ENCODE measurements at places on chromosomes 12 and 14. TPM values are rescaled to one million over a fixed set of nuclear protein-coding genes. Genes with fewer than 3 reads are reported as not detected.

DNA sequence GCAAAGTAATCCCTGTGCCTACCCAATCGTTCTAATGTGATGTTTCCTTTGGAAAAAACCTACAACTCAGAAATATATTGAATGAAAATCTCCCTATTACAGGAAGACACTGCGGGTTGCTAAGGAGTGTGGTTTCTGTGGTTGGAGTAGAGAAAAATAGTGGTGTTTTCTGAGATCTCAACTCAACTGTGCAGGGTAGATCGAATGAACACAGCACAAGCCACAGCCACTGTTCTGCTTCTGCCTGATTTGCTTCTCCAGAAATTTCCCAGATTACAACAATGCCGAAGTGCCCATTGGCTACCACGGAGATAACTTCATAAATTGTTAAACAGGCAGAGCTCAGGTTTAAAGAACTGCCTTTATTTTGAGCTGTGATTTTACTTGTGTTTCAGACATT is 480.4 kb downstream of the DIO2 start:
- no peak for DNase-seq

EFS gene
- total RNA-seq, result 7.0 TPM

DNA sequence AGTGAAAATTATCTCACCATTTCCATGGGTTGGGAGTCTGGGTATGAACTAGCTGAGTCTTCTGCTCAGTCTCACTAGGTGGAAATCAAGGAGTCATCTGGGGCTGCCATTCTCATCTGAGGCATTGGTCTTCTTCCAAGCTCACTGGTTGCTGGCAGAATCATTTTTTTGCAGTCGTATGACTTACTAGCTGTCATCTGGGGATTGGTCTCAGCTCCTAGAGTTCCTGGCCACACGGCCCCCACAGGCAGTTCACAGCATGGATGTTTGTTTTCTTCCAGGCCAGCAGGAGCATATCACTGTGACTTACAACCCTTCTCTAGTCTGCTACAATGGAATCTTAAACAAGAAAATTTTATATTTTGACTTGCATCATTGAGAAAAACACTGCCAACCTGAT is 18.6 kb upstream of the OR10AD1 start:
- DNase-seq, result no peak

TOX4 gene
- total RNA-seq, result 52.2 TPM

DNA sequence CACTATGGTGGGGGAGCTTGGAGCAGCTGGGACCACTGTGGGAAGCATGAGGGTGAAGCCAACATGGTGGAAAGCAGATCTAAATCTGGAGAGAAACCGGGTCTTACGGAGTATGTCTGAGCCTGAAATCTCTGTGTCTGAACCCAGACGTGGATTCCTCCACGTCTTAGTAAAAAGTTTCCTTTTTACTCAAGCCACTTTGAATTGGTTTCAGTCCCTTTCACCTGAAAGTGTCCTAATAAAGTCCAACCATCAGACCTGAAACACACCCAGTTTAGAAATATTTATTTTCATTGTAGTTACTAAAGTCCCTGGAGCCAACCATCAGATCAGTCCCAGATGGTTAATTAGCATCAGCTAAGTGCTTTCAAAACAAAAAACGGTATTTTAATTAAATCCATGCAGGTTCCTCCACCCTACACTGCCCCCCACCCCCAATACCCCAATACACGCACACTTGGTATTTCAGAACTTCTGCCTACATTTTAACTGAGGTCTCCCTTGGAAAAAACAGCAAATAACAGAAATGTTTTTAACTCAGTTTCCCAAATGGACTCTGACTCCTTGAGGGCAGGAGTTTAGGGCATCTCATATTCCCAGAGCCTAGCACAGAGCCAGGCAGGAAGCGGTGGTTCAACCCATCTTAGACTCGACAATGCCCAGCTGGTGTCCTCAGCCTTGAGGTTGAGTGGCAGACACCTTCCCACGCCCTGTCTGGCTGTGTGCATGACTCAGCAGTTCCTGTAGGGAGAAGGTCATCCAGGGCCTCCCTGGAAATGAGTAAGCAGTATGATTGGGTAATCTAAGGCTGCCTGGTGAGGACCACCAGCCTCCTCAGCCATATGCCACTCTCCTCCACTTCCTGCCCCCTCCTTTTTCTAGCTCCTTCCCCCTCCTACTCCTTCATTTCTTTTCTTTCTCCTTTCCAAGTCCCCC is 175.8 kb downstream of the TTC8 start:
- no peak for DNase-seq

DNA sequence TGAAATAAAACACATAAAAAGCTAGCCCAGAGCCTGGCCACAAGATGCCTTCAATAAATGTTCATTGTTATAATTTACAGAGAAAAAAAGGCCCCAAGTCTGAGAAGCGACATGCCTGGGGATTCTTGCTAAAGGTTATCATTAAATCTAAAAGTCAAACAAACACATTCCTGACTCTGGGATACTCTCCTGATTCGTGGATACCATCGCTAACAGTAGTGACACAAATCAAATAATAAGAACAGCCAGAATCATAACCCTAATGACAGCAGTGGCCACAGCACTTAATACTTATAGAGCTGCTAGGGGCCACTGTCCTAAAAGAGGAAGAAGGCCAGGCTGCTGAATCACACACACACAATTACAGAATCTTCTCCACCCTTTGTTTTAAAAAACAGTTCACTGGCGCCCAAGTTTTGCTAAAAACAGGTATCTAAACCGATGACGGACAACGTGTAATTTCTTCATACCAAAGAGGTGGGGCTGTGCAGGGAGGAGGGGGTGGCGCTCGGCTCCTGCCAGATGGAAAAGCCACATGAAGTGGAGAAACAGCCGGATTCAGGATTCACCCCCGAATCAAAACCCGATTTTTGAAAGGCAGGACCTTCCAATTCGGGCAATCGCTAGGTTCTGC is 1.2 kb downstream of the CLIP1 start:
- no peak for DNase-seq

- DNase-seq, result no peak
Observed at GRCh38 chr12:97936165-97936564, 473.6 kb downstream of the RMST start.

- no peak for DNase-seq
Observed at GRCh38 chr14:72443256-72443655, 450.6 kb downstream of the DPF3 start.

DNA sequence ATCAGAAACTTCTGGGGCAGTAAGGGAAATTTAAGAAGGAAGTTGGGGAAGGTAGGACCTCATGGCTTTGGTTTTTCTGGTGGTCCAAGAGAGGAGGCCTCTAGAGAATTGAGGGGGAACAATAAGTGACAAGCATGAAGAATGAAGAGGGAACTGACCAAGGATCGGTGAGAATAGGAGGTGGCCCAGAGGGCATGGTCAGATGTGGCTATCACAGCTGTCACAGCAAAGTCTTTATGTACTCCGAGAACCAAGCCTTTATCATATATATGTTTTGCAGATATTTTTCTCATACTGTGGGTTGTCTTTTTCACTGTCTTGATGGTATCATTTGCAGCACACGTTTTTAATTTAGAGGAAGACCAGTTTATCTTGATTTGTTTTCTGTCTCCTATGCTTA is 64.3 kb downstream of the PPP2R5C start:
- no peak for DNase-seq

DNA sequence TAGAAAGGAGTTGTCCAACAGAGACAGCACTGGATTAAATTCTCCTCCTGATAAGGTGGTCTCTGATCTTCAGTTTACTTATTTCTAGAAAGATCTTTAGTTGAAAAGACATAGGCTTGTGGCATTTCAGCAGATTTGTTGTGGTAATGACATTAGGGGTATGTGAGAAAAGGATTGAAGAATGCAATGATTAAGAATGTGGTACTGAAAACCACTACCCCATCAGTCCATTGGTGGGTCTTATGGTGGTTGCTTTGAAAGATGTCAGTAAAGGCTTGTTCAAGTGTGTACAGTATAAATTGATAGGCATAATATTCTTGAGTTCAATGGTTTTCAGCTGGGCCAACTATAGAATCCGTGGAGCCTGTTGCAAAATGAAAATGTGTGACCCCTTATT is 10.8 kb downstream of the PPFIBP1 start:
- no peak for DNase-seq

DNA sequence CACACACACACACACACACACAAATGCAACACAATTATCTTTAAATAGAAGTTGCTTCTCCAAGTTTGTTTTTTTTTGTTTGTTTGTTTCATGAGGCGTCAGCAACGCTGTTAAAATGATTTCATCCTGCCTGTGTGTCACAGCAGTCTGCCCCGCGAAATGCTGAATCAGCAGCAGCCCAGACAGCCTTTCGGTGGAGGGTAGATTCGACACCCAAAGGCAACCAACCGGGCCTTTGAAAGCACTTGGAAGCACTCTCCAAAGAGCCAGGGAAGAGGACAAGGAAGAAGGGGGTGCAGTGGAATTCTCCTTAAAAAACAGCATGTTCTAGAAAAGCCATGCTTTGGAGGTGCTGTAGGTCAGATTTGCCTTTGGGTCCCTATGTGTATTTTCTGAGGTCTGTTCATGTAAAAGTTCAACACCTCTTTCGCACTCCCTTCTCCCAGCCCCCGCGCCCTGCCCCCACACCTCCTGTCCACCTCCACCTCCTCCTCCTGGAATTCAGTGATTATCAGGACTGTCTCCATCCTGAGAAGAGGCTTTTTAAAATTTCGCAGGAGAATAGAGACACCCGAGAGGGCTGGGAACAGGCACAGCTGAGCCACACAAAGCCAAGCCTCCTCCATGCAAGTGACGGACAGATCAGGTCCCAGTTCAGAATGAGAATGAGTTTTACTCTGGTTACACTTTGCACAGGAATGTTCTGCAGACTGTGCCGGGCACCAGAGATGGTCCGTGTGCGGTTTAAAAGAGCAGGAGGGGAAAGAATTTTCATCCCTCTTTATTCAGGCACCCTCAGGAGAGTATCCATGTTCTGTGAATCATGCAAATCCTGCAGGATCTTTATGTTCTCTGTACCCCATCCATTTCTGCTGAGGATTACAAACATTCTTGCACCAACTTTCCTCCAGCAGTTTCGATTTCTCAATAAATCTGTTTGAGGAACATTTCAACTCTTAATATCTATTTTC is 177.9 kb downstream of the ETV6 start:
- DNase-seq, result no peak

KRT72 gene
- not detected for total RNA-seq

CIDEB gene
- total RNA-seq, result 12.2 TPM

A2M gene
- 694 TPM for total RNA-seq

DNA sequence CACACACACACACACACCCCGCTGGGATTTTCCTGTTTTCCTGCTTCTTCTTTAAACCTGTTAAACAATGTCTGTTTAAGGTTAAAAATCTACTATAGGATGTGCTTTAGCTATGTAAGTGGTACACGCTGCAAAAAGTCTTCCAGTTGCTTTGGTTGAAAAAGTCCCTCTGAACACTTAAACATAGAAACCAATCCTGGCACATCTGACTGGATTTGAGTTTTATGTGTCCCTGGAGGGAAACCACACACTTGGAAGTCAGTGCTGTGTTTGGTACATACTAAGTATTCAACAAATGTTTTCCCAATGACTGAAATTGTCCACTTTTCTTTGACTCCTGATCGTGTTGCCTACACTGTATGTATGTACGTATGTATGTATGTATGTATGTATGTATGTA is 22.0 kb downstream of the CFL2 start:
- no peak for DNase-seq

GPR135 gene
- total RNA-seq, result 4.1 TPM

SDR9C7 gene
- total RNA-seq, result not detected

- DNase-seq, result no peak
Observed at GRCh38 chr14:100664841-100665510, 61.7 kb upstream of the DLK1 start.

DNA sequence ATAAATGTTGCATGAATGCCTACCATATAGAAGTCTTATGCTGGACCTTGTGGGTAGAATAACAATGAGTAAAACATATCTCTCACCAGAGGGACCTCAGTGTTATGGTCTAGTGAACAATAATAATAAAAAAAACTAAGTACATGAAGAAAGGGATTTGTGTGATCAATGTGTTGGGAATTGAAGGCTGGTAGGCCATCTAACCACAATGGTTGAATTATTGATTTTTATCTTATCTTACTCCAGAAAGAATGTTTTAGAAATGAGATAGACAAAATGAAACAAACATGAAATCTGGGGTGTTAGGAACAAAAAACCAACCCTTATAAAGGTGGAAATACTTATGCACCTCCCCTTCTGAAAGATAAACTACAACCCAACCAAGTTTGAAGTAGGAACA is 243.9 kb upstream of the LRIG3 start:
- no peak for DNase-seq

EEF1AKMT3 gene
- total RNA-seq, result 10.9 TPM

DNA sequence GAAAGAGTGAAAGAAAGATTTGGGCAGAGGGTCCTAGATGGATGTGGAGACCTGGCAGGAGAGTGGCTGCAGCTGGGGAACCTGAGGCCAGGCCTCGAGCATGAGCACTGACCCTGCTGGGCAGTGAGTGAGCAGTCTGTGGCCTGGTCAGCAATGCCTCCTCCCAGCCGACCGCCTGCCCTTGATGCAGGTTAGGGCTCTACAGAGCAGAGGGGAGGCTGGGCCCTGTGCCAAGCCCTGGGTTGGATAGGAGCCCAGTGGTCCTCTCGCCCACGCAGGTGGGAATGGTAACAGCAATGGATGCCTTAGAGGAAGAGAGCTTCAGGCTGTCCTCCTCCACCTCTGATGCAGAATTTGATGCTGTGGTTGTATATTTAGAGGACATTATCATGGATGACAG is 59.8 kb downstream of the RAB35 start:
- DNase-seq, result no peak

TTC6 gene
- not detected for total RNA-seq

NGDN gene
- total RNA-seq, result 25.4 TPM

GRCh38 chr14:99132821-99133635 is 139.0 kb downstream of the BCL11B start:
- DNase-seq, result no peak

- DNase-seq, result no peak
Observed at GRCh38 chr12:67915335-67915851, 73.9 kb upstream of the IFNG-AS1 start.

CFAP54 gene
- total RNA-seq, result 1.2 TPM

DNA sequence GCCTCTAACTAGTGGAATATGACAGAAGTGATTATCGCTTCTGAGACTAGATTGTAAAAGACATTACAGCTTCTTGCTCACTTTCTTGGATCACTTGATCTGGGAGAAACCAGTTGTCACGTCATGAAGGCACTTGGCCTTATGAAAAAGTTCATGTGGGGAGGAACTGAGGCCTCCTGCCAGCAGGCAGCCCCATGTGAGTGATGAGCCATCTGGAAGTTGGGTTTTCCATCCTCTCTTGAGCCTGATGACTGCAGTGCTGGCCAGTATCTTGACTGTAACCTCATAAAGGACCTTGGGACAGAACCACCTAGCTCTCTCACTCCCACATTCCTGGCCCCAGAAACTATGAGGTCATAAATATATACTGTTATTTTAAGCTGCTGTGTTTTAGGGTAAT is 28.0 kb downstream of the TTLL5 start:
- no peak for DNase-seq

All from omental fat pad (tissue), 4 donors.